ENCODE measurements at places on chromosomes 7 and 10. TPM values are rescaled to one million over a fixed set of nuclear protein-coding genes. Genes with fewer than 3 reads are reported as not detected.

Gene ZNF467
- total RNA-seq = 18.9 TPM

DNA sequence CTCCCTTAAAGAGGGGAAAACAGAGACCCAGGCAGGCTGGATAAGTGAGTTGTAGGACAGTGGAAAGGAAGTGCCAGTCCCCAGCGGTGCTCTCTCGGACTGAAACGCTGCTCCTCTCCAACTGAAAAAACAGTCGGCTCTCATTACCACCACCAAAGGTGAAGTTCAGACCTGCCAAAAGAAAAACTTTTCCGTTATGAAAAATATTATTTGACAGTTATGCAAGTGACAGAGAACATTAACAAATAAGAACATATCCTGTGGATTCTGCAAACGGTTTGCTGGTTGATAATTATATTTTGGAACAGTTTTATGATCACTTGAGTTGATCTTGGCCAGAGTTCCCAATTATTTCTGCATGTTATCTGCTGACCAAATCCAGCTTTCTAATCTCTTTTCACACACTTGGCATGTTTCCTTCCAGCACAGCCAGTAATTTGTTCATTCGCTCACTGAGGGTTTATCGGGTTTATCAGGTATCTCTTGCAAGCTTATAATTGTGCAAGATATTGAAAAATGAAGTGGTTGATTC lies 82.6 kb downstream of the PTPRE start:
- DNase-seq = no peak

Gene INMT
- 21.5 TPM for total RNA-seq

DNA sequence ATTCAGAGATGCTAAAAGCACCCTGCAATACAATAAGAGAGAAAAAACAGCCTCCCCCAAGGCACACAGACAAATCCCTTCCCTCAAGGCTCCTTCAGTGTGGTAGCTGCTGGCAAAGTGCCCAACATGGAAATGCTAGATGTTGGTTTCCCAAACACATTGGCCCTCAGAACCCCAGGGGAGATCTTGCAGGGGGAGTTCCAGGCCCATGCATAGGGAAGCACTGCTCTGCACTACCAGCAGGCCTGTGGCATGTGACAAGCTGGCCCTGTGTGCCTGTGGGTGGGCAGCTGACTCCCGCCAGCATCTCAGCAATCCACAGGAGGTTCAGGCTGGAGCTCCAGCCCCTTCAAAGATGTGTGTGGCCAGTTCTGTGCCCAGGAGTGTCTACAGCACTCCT lies 16.8 kb upstream of the CSGALNACT2 start:
- DNase-seq = no peak

- DNase-seq = no peak
Observed at GRCh38 chr7:13068032-13068431, 380.6 kb downstream of the ARL4A start.

- DNase-seq = no peak
Observed at GRCh38 chr7:107725138-107725740, 18.7 kb upstream of the CBLL1 start.

All from left lobe of liver (tissue), 2 donors.